ENCODE measurements at places on chromosomes 2 and 18. TPM values are rescaled to one million over a fixed set of nuclear protein-coding genes. Genes with fewer than 3 reads are reported as not detected.
A peak's percentile ranks its signal among the peaks of the same experiment; 100 is the strongest.

DNA sequence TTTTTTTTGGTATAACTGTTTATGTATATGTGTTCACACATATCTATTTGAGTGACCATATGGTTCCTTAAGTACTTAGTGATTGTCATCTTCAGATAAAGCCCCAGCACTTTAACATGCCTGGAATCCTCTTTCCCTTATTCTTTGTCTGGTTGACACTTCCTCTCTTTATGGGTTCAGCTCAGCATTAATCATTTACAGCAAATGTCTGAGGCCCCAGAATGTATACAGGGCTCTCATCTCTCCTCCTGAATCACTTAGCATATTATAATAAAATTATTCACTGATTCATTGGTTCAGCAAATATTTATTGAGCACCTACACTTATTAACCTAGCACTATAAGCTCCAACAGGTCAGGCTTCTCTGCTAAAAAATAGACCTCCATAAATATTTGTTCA lies 43.5 kb upstream of the CD28 start:
- DNase-seq, result no peak

DNA sequence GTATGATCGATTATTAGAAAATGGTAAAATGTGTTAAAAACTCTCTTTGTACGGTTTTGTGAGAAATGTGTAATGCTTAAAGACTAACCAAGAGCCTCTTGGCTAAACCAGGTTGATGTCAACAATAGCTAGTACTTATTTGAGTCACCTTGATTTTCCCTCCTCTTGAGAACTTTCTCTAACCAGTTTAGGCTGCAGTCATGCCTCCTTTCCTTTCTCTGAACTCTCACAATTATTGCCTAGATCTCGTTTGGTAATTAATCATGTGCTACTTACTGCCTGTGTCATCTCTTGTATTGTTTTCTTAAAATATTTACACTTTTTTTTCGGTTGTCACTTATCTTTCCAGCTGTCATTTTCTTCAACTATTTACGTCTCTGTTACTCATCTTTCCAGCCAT lies 1.1 kb upstream of the EPC2 start:
- peak; percentile 32 for DNase-seq

- no peak for DNase-seq
These were observed 98.0 kb downstream of the RND3 start for GRCh38 chr2:150389447-150389846.

- DNase-seq, result no peak
These were observed 66.8 kb upstream of the FZD7 start for GRCh38 chr2:201966691-201967438.

DNA sequence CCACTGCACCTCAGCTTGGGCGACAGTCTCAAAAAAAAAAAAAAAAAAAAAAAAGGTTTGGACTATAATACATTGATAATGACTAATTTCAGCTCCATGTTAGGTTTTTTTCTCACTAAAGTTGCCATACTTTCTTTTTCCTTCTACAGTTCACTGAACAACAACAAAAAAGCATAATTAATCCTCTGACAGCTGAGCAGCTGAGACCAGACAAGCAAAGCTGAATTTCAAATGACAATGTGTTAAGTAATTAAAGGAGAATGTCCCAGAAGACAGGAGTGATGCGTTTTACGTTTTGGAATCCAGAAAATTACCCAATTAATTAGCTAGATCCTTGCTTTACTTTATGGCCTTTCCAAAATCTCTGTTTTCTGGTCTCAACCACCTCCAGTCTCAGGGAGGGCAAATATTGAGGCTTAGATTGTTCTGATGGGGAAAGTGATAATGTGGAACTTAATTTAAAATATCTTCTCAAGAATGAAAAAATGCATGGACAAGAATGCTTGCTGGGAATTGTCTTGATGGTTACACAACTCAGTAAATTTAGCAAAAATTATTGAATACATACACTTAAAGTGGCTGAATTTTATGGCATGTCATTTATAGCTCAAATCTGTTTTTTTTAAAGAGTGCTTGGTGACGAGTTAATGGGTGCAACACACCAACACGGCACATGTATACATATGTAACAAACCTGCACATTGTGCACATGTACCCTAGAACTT lies 17.4 kb upstream of the RMDN2 start:
- DNase-seq, result no peak

DNA sequence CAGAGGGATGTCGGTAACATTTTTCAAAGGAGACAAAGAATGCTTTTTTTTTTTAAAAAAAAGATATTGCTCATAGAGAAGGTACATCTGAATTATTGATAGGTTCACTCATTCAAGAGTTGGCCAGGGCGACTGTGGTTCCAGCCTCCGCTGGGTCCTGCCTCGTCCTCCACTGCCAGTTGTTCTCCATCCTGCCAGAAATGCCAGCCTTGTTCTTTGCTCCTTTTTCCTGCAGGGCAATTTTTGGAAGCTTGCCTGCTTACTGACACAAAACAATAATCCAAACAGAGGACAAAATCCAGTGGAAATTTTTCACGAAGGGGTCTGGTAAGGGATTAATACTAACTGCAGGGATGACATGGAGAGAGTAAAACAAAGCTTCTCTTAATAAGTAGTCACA lies 1113.0 kb downstream of the CBLN2 start:
- DNase-seq, result no peak

DNA sequence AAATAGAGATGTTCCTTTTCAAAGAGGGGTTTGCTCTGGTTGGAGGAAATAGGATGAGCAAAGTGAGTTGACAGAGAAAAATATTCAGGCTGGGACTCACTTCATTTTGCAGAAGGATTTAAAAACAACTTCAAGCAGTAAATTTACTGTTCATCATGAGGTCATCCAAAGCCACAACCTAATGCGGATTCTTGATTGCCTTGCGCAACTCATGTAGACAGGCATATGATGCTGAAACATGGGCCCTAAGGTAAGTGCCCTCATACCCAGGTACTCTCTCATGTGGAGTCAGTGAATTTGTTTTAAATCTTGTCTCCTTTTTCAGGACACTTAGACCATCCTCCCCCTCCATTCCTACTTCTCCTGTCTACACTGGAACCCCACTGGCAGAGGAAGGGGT lies 51.9 kb upstream of the LYPD1 start:
- no peak for DNase-seq

- DNase-seq, result no peak
These were observed 143.0 kb downstream of the RAD51AP2 start for GRCh38 chr2:17375262-17375661.

DNA sequence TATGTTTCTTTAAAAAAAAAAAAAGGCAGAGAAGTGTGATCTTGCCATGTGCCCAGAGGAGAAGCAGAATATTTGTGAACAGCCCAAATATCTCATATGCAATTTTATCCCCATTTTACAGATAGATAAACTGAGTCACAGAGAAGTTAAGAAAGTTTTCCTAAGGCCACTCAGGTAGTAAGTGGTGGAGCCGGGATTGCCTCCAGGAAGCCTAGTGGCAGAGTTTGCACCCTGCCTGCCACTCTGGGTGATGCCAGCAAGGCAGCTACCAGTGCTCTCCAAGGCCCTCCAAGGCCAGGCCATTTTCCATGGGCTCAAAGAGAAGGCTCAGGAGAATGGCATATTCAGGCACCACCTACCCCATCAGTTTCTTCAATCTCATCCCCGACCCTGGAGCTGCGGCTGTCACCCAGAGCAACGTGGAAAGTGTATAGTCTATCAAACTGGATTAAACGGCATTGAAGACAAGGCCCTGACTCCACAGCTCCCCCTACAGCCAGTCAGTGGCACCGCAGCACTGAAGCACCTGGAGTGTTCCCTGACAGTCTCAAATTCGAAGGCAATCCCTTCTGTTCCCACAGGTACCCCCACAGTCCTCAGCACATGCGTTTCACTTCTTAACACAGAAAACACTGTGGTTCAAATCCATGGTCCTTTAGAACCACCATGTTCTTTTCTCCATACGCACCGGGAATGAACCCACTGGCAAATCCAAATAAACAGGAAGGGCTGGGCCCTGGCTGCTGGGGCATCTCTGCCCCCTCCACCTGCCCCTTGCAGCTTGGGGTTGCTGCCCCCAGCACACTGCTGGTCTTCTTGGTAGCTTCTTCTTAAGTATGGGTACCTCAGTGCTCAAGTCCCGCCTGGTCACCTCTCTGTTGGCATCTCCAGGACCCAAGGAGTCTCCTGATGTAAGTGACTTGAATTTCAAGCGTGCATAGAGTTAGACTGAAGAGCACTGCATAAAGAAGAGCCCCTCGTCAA lies 175.3 kb downstream of the INHBB start:
- DNase-seq, result peak; percentile 50

DNA sequence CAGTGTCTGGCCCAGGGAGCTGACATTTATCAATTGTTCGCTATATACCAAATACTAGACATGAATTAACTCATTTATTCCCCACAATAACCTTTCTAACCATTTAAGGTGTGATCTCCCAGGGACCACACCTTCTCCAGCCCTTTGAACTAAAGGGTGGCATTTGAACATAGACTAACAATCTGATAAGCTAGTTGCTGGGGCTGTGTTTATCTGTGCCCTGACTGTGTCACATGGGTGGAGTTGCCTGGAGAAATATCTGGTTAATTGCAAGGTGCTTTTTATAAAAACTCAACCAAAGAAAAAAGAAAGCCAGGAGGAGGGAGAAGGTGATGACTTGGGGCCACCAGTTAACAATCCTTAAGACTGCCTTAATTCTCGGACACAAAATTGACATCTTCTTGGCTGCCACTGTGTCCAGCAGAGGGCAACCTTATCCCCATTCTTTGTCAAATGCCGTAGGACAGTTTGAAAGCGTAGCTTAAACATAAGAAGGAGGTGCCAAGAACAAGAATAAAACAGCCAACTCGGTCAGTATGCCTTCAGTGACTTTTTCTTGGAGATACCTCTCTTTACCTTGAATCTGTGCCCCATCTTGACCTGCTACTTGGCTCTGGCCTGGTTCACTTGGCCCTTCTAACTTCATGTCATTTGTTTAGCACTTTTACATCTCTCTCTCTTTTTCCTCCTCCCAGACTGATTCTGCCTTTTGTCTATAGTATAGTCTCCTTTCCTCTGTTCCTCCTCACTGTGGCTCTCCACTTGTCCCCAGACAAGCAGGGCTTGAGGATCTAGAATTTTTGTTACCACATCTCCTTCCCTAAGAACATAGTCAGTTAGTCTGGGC lies 183.4 kb downstream of the MYO3B start:
- DNase-seq, result peak; percentile 75

- peak; percentile 71 for DNase-seq
These were observed 14.3 kb upstream of the STAM2 start for GRCh38 chr2:152189622-152190495.

DNA sequence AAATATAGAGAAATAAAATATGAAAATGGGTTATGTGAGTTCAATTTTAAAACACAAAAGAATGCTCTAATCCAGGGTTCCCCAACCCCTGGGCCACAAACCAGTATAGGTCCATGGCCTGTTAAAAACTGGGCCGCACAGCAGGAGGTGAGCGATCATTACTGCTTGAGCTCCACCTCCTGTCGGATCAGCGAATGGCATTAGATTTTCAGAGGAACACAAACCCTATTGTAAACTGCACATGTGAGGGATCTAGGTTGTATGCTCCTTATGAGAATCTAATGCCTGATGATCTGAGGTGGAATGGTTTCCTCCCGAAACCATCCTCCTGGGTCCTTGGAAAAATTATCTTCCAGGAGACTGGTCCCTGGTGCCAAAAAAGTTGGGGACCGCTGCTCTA lies 34.7 kb downstream of the TTR start:
- DNase-seq, result no peak

DNA sequence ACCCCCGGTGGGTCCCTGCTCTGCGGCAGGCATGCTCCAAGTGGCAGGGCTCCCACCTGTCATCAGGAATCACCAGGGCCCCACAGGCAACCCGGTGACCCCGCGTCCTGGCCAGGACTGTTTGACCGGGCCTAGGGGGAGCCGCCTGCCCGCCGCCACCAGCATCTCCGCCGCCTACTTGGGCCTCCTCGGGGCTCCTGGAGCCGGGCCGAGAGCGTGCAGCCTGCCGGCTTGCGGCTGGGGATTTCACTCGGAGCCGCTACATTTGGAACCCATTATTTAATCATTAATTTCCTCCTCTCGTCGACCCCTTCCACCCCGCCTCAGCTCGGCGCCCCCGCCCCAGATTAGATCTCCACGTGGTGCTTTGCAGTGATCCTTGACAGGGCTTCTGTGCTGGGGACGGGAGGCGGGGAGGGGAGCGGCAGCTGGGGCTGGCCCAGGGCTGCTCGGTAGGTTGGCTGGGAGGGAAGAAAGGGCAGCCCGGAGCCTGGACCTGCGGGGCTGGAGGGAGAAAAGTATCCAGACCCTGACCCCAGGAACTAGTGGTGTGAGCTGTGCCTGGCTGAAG lies 295.4 kb downstream of the CYP26B1 start:
- DNase-seq, result no peak

The ABCG8 gene
- not detected for polyA plus RNA-seq

The POTEI gene
- polyA plus RNA-seq, result 0.10 TPM

The DYNAP gene
- polyA plus RNA-seq, result not detected

The NR4A2 gene
- 1.4 TPM for polyA plus RNA-seq

The C2orf80 gene
- not detected for polyA plus RNA-seq
